ENCODE measurements at places on chromosomes 1 and 21.

- DNase-seq: no peak
Measured at GRCh38 chr1:101356604-101357443, 120.0 kb downstream of the S1PR1 start.

DNA sequence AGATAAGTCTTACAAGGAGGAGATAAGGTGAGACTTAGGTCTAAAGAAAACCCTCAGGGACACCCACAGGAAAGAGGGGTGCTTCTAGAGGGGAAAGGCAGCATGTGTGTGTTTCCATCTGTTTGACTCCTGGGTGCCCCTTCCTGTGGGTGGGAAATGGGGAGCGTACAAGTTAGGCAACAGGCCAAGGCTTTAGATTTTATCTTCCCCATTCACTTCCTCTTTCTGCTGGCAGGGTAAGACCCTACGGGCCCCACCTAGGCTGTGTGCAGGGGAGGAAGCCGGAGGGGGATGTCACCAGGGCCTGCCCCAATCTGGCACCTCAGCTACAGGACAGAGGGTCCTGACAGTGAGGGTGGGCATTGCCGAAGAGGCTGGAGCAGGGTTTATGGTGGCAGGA is 2.5 kb upstream of the OLIG1 start:
- DNase-seq: no peak

- no peak for DNase-seq
Measured at GRCh38 chr1:166511761-166512160, 327.5 kb upstream of the POGK start.

- DNase-seq: no peak
Measured at GRCh38 chr1:50328552-50328951, 94.7 kb downstream of the DMRTA2 start.

DNA sequence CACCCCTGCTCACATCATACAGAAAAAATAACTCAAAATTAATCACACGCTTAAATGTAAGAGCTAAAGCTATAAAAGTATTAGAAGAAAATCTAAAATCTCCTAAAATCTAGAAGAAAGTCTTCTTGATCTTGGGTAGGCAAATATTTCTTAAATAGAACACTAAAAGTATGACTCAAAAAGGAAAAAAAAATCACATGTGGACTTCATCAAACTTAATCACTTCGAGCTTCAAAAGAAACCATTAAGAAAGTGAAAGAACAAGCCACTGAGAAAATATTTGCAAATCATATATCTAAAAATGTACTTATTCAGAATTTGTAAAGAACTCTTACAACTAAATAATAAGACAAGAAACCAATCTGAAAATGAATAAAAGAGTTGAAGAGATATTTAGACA is 32.7 kb downstream of the LRRC52 start:
- DNase-seq: no peak

GRCh38 chr1:234528074-234528865 is 49.3 kb upstream of the TARBP1 start:
- DNase-seq: no peak

- DNase-seq: no peak
Measured at GRCh38 chr1:3275471-3276340, 178.8 kb upstream of the ARHGEF16 start.

GRCh38 chr21:28927130-28927529 is 65.5 kb downstream of the LTN1 start:
- no peak for DNase-seq

DNA sequence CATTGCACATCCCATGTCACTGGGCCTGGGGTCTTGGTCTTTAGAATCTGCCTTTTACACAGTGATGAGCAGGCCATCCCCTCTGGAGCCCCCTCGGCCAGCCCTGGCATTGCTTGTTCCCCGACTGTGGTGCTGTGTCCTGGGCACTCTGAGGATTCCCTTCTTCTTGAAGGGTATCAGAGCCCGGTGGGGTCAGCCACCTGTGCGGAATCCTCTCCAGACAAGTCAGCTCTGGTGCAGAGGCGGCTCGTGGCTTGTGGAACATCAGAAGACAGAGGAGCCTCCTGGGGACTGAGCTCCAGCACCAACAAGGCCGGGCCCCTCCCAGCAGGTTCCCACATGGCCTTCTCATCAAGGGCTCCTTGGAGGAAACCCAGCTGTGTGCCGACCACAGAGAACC is 57.9 kb upstream of the AJAP1 start:
- no peak for DNase-seq

Data from stimulated activated CD4-positive, alpha-beta T cell treated with anti-CD3 and anti-CD28 coated beads, Interleukin-15, amount 100 ng/mL, for 1 hour (primary cell).